ENCODE measurements at places on chromosomes 3 and 15. TPM values are rescaled to one million over a fixed set of nuclear protein-coding genes. Genes with fewer than 3 reads are reported as not detected.

DNA sequence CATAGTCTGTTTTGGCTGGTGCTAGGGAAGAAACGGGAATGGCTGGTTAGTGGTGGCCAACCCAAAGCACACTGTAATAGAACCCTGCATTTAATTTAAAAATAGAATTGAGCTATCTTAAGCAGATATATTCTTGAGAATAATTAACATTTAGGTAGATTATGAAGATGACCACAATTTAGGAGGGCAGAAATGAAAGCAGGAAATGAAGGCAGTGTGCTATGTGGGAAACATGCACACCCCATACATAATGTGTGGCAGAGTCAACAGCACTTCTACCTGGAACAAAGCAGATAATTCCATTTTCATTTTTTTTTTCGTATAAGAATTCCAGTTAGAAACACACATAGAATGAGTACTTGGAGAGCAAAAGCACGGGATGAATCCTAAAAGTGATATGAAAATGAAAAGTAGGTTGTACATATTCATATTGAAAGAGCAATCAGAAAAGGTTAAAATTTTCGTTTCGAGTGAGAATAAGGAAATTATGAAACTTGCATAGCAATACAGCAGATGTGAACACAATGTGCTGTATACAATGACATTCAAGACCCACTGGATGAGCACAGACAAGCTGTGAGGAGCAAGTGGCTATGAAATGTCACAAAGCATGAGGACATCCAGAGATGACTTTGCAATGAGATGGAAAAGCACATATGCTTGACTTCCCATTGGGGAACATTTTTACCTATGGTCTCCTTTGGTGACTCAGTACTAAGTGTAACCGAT is 102.6 kb downstream of the TFG start:
- DNase-seq: no peak

DNA sequence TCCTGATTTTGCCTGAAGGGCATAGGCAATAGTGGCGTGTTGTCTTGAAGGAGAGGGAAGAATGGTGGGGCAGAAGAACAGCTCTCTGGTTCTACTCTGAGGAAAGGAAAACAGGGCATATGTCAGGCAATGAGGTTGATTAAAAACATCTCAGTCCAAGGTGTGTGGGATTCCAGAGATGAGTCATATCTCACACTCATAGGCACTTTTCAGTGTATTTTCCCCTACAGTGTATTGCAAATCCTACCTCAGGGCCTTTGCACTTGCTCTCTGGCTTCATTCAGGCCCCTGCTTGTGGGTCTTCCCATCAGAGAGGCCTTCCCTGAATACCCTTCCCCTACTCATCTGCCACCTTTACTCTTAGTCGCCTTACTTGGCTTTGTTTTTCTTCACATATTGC is 107.8 kb downstream of the SLCO3A1 start:
- DNase-seq: no peak

GRCh38 chr15:41585127-41586047 is 26.4 kb downstream of the TYRO3 start:
- peak; percentile 54 for DNase-seq

DNA sequence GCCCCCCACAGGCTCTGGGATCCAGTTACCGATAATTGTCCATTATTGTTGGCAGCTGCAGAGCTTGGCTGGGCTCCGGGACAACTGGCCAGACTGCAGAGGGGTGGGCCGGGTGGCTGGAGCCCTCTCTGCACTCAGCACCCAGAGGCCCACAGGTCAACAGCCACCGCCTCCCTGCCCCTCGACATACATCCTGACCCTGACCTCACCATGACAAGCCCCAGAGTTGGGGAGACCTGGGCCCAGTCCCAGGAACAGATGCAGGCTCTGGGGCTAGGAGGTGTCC is 22.4 kb downstream of the PTH1R start:
- no peak for DNase-seq

DNA sequence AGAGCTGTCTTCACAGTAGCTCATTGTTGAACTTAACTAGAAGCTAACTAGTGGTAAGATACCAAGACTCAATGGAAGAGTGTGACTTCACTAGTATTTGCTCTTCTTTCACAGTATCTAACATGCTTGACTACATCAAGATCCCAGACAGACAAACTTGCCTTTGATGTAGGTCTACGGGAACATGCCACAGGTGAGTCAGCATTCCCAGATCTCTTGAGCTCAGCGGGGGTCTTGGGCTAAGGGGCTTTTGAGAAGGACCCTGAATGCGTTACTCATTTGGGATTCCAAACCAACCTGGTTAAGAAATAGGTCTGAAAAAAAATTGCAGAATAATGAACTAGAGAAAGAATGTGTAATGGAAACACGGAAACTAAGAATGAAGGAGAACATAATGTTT is 222.4 kb downstream of the RYR3 start:
- DNase-seq: no peak

- DNase-seq: no peak
Observed at GRCh38 chr15:26615188-26615926, 157.5 kb downstream of the GABRB3 start.

- no peak for DNase-seq
Observed at GRCh38 chr3:67489816-67490215, 164.6 kb downstream of the SUCLG2 start.

GRCh38 chr3:27758083-27758482 is 36.0 kb upstream of the EOMES start:
- DNase-seq: no peak

DNA sequence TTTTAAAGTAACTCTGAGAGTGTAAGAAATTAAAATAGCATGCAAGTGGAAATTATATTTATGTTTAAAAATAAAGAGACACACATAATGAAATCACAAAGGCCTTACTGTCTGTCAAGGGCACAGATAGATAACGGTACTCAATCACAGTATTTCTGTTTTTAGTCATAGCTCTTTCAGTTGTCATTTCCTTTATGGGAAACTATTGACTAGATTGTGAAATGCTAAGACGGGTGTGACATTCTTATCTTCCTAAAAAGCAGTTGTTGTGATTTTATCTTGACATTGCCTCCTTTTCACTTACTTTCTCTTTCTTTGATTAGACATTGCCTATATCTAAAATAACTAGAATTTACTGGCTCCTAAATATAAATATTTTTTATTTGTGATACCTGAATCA is 100.1 kb upstream of the PLSCR5 start:
- DNase-seq: no peak

Gene HGD
- 48.3 TPM for polyA plus RNA-seq

Gene SENP7
- polyA plus RNA-seq: 72.0 TPM

Gene PLIN1
- 1.5 TPM for polyA plus RNA-seq

Gene GPR62
- 0.37 TPM for polyA plus RNA-seq

Gene P3H2
- 82.6 TPM for polyA plus RNA-seq

Gene ERICH6
- 0.76 TPM for polyA plus RNA-seq
